ENCODE measurements at places on chromosomes 1 and 21.

DNA sequence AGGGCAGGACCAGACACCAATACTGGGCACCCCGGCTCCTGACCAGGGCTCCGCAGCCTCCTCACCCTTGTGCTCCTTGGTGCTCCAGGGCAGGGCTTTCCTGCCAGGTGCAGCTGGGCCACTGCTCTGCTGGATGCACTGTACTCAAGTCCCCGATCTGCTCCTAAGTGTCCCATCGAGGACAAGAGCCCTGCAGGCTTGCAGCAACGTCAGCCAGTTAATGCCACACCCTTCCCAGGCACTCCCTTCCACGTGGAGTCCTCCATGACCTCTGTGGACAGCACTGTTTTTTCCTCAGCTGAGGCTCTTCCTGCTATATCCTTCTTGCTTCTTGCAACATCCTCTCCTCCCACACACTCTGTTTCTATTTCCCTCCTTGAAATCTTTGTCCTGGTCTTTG, 94.0 kb upstream of the NGF start:
- no peak for DNase-seq

DNA sequence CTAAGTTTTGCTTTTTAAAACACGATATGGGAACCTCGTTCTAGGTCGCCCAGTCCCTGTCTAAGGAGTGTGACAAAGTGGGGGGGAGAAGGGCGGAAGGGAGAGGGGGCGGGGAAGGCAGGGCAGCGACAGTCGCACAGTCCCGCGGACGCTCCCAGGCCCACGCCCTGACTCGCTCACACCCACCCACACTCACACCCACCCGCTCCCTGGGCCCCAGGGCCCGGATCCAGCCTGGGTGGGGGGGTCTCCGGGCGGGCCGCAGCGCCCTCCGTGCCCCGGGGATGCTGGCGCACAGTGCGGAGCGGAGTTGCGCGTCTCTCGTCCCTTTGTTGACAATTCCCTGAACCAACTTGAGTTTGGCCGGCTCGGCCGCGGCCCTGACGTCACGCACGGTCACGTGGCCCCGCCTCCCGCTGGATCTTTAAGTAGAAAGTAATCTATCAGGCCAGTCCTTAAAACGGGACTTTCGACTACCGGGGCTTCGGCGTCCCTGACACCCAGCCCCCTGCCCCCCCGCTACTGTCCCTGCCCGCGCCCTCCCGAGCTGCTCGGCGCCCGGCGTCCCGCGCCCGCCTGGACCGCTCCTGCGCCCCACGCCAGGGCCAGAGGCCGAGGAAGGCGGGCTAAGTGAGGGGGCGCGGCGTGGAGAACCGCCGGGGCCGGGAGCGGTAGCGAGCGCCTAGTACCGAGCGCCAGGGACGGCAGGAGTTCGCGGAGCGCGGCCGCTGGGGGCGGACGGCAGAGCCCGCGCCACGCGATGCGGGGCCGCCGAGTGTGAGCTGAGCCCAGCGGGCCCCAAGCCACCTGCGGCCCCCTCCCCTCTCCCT, at the start of gene FOXD3:
TSS of gene FOXD3 (plus strand) at position 454 of the 830 bp plus-strand sequence. CDS start 492 bp downstream, outside the sequence.
- no peak for DNase-seq

GRCh38 chr1:181429462-181429861, 53.9 kb upstream of the CACNA1E start:
- no peak for DNase-seq

- DNase-seq, result no peak
Measured at GRCh38 chr21:43635436-43635835, 23.9 kb downstream of the HSF2BP start.

DNA sequence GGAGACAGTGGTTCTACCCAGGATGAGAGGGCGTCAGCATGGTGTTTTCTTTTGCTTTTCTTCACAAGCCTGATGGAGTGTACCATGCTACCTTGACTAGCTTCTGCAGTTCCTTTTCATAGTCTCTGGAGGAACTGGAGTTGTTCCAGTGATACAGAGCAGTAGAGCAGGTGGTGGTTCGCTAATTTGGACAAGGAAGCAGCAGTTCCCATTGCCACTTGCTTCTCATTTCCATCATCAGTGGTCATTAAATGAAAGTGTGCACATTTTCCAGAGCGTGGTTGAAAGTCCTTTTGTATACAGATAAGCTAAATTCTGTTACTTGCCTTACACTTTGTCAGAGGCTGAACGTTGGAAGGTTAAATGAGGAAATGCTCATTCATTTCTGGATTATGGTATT, 182.3 kb downstream of the C1orf21 start:
- DNase-seq, result no peak

GRCh38 chr1:20723159-20723536, 5.3 kb upstream of the KIF17 start:
- no peak for DNase-seq

DNA sequence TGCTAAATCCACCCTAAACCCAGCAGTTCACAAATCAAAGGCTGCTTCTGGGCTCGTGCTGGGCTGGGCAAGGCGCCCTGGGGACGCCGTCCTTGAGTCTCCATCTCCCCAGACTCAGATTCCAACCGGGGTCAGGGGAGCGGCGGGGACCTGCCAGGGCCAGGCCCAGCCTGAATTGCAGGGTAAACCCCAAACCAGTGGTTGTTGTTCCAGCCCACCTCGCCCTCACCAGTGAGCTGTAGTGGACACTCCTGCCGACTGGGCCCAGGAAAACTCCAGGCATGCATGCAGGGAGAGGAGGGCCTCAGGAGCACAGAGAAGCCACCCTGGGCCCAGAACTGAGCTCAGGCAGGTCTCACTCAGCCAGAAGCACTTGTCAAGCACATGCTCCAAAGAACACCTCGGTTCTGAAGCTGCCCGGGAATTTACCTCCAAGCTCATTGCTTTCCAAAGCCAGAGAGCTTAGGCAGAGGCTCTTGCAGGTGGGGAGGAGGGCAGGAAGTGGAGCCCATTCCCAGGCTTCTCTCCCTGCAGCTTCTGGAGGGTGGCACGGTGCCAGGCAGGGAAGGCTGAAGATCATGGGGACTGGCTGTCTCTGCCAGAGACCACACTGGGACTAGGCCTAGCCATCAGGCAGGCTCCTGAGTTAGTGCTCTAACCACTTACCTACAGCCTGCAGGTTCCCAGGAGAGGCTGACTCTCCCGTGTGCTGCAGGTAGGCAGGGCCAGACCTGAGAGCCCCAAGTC, 437.0 kb downstream of the MATN1 start:
- peak; percentile 38 for DNase-seq

GRCh38 chr1:24018611-24019580, 38.8 kb upstream of the SRSF10 start:
- no peak for DNase-seq

DNA sequence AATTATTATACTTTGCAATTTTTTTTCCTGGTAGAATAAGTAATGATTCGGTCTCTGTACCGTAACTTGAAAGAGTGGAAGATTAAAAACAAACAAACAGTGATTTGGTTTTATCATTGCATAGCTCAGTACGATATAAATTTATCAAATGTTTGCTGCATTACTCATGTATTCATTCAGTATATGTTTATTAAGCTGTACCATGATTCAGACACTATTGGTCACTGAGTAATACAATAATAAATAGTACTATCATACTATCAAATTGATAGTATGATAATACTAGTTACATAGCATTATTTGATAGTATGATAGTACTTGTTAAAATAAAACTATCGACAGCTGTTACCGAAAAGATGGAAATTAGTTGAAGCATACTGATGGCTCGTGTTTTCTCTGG, 12.1 kb downstream of the CENPF start:
- no peak for DNase-seq

Data from NCI-H1092 (cell line).